Dermis blood vessel endothelial cell (primary cell): ENCODE measurements at places on chromosomes 7 and 10. TPM values are rescaled to one million over a fixed set of nuclear protein-coding genes. Genes with fewer than 3 reads are reported as not detected.

JCAD gene
- total RNA-seq: 74.7 and 96.4 TPM in 2 replicates

SHTN1 gene
- 1.0 and 2.9 TPM in 2 replicates for total RNA-seq

MRLN gene
- total RNA-seq: not detected in 2 replicates

CTTNBP2 gene
- total RNA-seq: 0.34 and 0.37 TPM in 2 replicates

CUBN gene
- 6.1 and 27.5 TPM in 2 replicates for total RNA-seq

SHH gene
- total RNA-seq: 0.05 TPM in 1 of 2 replicates, not detected in the other
